ENCODE measurements at places on chromosomes 2 and 18. TPM values are rescaled to one million over a fixed set of nuclear protein-coding genes. Genes with fewer than 3 reads are reported as not detected.
A peak's percentile ranks its signal among the peaks of the same experiment; 100 is the strongest.

- H3K27me3 ChIP-seq: no peaks in the 10 kb centered on the region
- no peaks in the 10 kb centered on the region for H3K36me3 ChIP-seq
- DNase-seq: no peak
Observed at GRCh38 chr18:50099725-50100407, 95.1 kb downstream of the MYO5B start.

Gene NR4A2
- total RNA-seq: 316 TPM

DNA sequence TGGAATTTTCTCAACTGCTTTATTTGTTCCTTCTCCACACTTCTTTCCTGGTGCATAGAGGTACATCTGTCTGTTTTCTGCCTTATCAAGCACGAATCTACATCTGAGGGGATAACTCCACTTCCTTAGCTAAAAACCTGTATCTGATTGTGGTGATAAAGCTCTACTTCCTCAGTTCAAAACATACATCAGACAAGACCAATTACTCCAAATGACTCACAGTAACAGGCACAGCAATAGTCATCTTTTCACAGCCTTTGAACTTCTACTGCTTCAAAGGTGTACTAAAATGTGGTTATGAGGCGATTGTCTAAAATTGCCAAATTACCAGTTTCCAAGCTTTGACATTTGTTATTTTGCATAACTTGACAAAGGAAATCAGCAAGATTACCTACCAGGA, 803.6 kb upstream of the ZEB2 start:
- H3K27ac ChIP-seq: no peak overlapping the region
- no peaks in the 10 kb centered on the region for H3K36me3 ChIP-seq
- peaks cover 4% of the 10 kb centered on the region for H3K27me3 ChIP-seq
- H3K4me1 ChIP-seq: no peaks in the 10 kb centered on the region
- H3K4me3 ChIP-seq: no peak overlapping the region
- DNase-seq: peak; percentile 15

GRCh38 chr18:44579028-44579702, 101.5 kb upstream of the SETBP1 start:
- no peaks in the 10 kb centered on the region for H3K36me3 ChIP-seq
- H3K27me3 ChIP-seq: no peaks in the 10 kb centered on the region
- DNase-seq: peak; percentile 23
- H3K27ac ChIP-seq: no peak overlapping the region
- H3K4me1 ChIP-seq: peaks cover 3% of the 10 kb centered on the region
- H3K4me3 ChIP-seq: no peak overlapping the region

- no peak overlapping the region for H3K27ac ChIP-seq
- no peaks in the 10 kb centered on the region for H3K4me1 ChIP-seq
- no peak for DNase-seq
- H3K36me3 ChIP-seq: no peaks in the 10 kb centered on the region
Observed at GRCh38 chr2:191165176-191165643, 14.4 kb upstream of the STAT4 start.

DNA sequence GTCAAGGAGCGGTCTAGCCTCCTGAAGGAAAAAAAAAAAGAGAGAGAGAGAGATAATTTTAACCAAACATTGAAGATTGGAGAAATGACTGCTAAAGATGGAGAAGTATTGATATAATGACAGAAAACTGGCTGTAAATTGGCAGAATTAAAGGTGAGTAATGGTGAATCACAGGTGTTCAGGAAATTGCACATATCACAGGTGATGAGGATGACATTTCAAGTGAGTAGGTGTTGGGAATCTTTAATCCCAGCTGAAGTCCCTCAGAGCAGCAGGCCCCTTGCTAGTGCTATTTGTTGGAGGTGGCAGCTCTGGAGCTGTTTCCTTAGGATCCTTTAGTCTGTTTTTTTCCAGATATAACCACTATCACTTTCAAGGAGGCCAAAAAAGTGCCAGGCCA, 678.4 kb upstream of the VRK2 start:
- H3K27ac ChIP-seq: no peak overlapping the region
- no peak overlapping the region for H3K4me3 ChIP-seq
- no peaks in the 10 kb centered on the region for H3K27me3 ChIP-seq
- no peaks in the 10 kb centered on the region for H3K4me1 ChIP-seq
- H3K36me3 ChIP-seq: no peaks in the 10 kb centered on the region

- H3K4me3 ChIP-seq: no peak overlapping the region
- peaks cover 48% of the 10 kb centered on the region for H3K4me1 ChIP-seq
- H3K27ac ChIP-seq: no peak overlapping the region
- no peaks in the 10 kb centered on the region for H3K27me3 ChIP-seq
- H3K36me3 ChIP-seq: peaks cover 85% of the 10 kb centered on the region
Observed at GRCh38 chr2:102437122-102437521, 14.2 kb downstream of the IL18RAP start.
